Spleen (tissue), 13 donors: ENCODE measurements at places on chromosomes 1 and 21.

- DNase-seq: no peak
Observed at GRCh38 chr1:8764293-8764937, 53.0 kb downstream of the RERE start.

DNA sequence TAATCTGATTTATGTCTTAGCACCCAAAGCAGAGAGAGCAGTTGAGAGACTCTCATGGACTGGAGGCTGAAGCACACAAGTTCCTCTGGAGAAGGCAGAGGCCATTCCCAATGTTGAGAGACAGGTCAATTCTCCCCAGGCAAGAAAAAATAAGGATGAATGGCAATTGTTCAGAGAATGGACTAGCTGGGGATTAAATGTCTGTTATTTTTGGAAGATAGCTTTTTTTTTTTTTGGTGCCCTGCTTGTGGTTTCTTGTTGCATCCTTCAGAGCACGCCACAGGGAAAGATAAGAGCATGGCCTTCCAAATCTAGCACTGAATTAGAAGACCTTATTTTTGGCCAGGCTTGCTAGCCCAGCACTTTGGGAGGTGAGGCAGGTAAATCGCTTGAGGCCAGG is 65.6 kb upstream of the ERRFI1 start:
- DNase-seq: no peak

GRCh38 chr1:161398900-161399256 is 31.2 kb upstream of the CFAP126 start:
- DNase-seq: no peak

DNA sequence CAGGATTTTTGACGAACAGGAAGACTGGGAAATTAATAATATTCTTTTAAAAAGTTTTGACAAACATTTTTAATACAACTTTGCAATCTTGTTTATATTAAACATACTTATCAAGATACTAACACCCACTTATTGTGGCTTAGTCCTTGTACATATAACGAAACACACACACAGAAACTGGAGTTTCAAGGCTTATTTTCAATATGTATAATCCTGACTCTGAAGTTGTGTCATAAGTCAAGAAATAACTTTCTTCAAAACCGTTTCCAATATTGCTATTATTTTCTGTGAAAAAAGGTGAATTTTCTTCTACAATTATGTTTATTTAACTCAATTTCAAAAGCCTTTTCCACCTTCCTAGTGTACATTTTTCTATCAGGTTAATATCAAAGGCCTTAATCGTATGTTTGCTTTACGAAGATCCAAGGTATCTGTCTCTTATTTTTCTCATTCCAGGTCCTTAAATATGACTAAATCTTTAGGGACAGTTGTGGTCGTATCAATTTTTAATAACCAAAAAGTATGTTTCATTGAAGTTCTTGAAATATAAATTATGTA is 1.8 kb downstream of the CDKN2C start:
- no peak for DNase-seq

- DNase-seq: peak; percentile 91
Observed at GRCh38 chr1:45543581-45544417, 6.8 kb upstream of the AKR1A1 start.

DNA sequence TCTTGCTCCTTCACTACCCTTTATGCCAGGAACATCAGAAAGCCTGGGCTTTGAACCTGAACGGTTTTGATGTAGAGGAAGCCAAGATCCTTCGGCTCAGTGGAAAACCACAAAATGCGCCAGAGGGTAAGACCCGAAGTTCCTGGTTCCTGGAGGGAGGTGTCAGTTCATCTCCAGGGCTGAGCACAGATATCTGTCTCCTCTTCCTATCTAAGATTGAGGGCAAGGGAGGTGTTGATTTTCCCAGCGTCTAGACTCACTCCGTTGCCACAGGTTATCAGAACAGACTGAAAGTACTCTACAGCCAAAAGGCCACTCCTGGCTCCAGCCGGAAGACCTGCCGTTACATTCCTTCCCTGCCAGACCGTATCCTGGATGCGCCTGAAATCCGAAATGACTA is 915 bp downstream of the CDC20 start:
- no peak for DNase-seq

- no peak for DNase-seq
Observed at GRCh38 chr1:75725861-75726361, 1.4 kb downstream of the ACADM start.

DNA sequence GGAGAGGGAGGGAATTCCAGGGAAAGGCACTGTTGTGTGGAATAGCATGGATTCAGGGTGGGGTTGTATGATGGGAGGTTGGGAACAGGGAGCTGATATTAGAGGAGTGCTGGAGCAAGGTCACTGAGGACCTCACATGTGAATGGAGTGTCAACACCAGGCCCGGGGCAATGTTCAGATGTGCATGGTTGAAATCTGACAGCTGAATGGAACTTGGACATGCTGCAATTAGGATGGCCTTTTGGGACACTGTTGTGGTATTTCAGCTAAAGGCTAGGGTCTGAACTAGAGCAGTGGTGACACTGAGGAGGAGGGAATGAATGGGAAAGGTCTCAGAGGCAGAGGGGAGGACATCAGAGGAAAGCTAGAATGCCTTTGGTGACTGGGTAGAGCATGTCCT is 25.0 kb downstream of the ZSCAN20 start:
- no peak for DNase-seq

- no peak for DNase-seq
Observed at GRCh38 chr1:45051005-45051772, 39.1 kb downstream of the UROD start.

DNA sequence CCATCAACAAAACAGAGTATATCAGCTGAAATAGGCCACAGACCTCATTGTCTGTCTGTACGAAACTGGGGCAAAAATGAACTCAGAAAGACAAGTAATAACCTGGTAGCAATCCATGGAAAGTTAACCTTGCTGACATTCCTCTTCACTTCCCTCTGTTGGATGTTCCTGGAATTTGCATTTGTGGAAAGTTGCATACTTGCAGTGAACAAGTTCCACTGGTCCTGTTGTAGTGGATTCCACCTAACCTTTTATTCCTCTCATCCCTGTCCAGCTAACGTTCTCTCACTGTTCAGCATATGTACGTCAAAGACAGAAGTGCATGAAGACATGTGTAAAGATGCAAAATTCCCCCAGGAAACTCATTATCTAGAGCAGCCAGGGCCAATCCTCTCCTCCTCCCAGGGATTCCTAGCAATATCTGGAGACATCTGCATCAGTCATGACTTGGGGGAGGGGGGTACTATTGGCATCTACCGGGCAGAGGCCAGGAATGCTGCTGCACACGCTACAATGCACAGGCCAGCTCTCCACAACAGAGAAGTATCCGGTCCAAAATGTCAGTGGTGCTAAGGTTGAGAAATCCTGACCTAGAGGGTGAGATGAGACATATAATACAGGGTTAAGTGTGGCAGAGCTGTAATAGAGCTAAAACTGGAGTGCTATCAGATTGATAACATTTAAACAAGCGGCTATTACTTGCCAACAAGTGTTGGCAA is 8.2 kb downstream of the LPAR3 start:
- no peak for DNase-seq

DNA sequence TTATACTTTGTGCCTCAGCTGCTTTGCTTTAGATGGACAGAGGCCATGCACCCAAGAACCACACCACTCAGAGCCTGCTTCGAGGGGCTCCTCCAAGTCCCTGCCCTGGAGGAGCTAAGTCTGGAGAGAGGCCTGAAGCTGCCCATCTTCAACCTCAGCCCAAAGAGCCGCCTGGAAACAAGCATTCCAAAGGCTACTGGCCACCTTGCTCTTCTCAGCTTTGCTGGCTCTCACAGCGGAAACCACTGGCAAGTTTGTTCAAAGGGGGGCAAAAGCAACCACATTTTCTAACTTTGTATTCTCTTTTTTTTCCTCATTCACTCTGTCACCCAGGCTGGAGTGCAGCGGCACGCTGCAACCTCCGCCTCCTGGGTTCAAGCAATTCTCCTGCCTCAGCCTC is 23.2 kb downstream of the VPS26C start:
- DNase-seq: no peak

DNA sequence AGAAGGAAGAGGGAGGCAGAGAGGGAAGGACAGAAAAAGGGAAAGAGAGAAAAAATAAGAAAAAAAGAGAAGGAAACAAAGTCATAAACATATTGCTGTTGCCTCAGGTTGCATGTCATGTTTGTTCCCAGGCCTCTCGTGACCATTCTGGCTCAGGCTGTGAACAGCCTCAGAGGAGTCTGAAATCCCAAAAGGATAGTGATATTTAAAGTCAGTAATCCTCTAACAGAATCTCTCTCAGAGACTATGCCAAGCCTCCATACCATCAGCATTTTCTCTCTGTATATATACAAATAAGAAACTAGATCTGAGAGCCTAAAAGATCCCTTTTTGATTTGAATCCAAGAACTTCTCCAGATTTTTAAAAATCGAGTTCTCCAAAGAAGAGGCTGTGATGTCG is 35.2 kb downstream of the GORAB start:
- DNase-seq: no peak

DNA sequence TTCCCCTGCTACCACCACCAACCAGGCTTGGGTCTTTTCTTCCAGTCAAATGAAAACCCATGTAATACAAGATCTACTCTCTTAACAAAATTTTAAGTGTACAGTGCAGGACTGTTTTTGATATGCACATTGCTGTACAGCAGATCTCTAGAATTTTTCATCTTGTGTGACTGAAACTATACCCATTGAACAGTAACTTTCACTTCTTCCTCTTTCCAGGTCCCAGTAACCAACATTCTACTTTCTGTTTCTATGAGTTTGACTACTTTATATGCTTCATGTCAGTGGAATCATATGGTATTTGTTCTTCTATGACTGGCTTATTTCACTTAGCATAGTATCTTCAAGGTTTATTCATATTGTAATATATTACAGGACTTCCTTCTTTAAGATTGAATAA is 45.3 kb upstream of the PLPPR4 start:
- no peak for DNase-seq

DNA sequence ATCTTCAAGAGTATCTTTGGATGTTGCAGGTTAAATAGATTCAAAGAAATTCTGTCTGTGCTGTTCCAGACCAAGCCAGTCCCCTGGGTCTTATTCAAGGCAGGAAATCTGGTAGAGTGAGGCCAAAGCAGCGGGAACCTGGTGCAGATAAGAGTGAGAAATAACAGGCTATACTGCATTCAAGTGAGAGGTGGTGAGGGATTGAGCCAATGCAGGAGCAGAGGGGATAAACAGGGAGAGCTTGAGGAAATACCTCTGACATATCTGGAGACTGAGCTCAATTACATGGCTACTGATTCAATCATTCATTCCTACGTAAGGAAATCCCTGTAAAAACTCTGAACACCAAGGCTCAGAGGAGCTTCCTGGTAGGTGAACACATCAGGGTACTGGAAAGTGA is 17.2 kb upstream of the PSMA5 start:
- no peak for DNase-seq

DNA sequence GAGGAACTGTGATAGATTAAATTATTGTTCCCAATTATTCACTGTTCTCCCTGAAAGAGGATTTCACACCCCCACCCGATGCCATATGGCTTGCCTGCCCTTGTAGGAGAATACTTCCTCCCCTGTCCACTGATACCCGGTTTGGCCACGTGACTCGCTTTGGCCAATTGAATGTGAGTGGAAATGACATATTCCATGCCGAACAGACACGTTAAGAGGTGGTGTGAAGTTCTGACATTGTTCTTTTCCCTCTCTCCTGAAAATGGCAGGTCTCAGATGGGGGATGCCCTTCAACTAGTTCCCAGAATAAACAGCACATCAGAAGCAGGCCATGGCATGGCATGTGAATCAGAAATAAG is 5.3 kb downstream of the STUM start:
- no peak for DNase-seq
